ENCODE measurements at places on chromosomes 2 and 18.

DNA sequence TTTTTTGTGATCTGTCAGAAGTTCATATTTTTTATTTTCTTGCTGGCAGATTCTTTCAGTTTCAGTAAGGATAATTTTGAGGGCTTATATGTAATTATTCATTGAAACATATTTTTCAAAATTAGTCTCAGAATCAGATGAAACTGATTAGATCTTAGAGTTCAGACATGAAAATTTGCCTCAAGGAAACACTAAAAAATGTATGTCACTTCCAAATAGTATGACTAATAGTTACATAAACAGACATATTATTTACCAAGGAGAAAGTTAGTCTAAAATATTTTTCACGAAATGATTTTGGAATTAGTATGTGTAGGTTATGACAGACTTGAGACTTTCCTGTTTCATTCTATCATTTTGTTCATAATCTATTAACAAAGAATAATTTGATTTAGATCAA, 628.6 kb downstream of the CCDC85A start:
- no peak for DNase-seq

- DNase-seq, result no peak
These were observed 67.5 kb upstream of the SLC38A11 start for GRCh38 chr2:165022781-165023180.

DNA sequence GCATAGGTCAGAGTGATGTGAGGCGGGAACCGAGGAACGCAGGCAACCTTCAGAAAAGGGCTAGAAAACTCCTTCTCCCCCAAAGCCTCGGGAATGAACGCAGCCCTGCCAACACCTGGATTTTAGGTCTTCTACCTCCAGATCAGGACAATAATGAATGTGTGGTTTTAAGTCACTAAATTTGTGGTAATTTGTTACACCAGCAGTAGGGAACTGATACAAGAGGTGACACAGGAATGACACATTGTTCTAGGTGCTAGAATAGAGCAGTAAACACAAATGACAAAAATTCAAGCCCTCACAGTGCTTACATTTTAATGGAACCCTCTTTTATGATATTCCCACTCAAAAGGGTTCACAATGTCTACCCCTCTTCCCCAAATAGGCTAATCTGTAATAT, 39.2 kb upstream of the EML4 start:
- DNase-seq, result no peak

DNA sequence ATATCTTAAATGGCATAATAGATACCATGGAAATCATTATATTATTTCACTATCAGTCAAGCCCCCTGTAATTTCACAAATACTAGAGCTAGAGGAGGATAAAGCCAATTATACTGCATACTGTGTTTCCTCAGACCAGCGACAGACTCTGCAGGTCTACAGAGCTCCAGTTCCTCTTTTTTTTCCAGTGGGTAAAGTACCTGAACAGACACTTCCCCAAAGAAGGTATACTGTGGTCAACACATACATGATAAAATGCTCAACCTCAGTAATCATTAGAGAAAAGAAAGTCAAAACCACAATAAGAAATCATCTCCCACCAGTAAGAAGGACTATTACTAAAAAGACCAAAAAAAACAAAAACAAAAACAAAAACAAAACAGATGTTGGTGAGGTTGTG, 44.6 kb downstream of the SCN7A start:
- DNase-seq, result no peak

DNA sequence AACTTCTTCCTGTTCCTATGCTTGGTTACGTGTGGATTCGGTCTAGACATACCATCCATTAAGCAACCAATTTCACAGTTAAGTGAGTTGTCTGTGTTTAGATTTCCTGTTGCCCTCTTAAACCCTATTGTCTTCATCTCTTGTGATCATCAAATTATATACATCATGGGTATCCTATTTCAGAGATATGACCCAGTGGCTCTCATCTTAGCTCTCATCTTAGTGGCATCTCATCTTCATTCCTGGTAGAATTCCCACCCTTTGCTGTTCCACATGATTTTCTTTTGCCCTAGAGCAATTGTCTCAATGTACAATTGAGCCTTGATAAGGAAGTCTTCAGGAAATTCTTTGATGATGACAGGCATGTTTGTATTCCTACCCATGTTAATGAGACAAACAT, 29.4 kb upstream of the FN1 start:
- no peak for DNase-seq

DNA sequence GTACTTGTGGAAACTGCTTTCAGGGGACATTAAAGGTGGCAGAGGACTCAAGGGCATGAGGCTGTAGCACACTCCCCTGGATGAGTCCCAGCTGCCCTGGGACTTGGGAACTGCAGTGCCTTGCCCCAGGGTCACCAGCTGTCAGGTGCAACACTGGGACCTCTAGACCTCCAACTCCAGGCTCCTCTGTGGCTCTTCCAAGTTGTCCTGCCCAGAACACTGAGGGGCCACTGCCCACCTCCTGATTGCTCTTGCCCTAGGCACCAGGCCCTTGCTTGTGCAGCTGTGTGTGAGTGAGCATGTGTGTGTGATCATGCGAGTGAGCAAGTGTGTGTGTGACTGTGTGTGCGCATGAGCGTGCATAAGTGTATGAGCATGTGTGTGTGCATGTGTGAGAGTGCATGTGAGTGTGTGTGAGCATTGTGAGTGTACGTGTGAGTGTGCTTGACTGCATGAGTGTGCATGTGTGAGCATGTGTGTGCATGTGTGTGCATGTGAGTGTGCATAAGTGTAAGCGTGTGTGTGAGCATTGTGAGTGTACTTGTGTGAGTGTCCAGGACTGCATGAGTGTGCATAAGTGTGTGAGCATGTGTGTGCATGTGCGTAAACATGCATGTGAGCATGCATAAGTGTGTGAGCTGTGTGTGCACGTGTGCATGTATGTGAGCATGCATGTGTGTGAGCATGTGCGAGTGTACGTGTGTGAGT, 301.5 kb downstream of the NDUFA10 start:
- DNase-seq, result no peak

DNA sequence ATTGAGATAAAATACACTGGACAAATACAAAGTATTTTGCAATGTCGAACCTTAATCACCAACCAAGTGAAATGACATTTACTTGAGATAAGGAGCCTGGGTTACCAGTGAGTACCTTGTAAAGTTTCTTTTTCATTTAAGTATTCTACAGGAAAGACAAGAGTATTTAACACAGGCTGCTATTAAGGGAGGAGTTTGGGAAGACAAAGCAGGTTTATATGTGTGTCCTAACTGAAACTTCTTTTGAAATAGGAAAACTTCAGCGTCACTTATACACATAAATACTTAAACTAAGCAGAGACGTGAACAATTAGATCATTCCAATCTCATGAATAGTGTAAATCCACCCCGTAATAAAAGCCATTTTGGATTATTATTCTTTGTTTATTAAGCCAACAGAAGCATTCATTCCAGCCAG, 126.7 kb upstream of the CYP26B1 start:
- DNase-seq, result no peak

- no peak for DNase-seq
These were observed 182.9 kb downstream of the DYM start for GRCh38 chr18:49277395-49278036.

DNA sequence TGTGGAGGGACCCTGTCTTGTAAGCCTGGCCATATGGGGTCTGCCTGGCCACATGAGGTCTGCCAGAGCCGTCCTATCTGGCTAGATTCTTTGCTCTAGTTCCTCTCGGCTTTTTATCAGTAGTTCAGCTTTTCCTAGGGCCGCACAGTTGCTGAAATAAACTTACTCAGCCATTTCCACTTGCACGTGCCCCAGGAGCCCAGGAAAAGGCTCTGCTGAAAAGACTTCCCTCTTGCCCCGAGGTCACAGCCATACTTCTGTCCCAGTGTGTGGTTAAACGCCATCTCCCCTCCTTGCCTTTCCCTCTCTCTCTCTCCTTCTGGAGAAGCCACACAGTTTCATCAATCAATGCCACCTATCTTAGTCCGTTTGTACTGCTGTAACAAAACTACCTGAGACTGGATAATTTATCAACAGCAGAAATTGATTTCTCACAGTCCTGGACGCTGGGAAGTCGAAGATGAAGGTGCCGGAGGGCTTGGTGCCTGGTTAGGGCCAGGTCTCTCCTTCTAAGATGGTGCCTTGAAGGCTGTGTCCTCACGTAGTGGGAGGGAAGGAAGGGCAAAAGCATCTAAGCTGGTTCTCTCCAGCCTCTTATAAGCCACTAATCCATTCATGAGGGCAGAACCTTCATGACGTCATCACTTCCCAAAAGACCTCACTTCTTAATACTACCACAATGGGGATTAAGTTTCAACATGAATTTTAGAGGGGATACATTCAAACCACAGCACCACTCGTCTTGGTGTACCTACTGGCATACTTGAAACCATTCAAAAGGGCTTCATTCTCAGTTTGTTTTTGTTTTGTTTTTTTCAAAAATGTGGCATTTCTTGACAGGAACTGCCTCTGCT, 11.2 kb upstream of the GALM start:
- DNase-seq, result no peak

DNA sequence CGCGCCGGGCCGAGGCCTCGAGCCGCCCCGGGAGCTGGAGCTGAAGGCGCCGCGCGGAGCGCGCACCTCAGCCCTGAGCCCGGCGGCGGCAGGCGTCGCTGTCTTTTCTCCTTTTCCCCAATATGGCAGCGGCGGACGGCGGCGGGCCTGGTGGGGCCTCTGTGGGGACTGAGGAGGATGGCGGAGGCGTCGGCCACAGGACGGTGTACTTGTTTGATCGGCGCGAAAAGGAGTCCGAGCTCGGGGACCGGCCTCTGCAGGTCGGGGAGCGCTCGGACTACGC, 369 bp downstream of the SMCHD1 start:
- no peak for DNase-seq

DNA sequence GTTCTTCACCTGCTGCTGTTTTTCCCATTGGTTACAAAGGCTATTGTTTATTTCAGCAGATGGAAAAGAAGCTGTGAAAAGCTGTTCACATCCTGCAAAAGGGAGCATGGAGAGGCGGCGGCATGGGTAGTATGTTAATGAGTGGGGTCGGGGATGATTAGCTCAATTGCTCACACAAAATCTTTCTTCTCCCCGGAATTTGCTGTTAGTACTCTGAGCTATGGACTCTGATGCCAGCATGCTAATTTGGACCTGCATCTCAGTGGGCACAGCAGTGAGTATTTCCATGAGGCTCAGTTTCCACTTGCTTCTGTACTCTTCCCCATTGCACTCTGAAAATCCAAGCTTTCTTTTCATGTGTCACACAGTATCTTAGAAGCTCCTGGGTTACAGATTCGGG, 61.6 kb downstream of the DNER start:
- DNase-seq, result no peak

DNA sequence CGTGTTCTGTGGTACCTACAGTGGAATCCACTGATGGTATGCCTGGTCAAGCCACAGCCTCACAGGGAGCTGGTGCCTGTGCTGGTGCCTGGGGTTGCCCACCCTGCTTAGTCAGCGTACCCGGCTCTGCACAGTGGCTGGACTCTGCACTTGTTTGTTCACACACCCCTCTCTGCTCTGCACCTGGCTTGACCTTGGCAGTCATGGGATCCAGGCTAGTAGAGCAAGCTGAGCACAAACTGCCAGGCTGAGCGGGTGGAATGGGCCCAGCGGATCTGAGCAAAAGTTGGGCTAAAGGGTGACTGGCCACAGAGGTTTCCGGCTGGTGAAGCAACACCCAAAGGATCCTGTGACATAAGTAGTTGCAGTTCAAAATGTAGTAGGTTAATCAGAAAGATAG, 163.5 kb downstream of the CDH19 start:
- no peak for DNase-seq

GRCh38 chr2:113207021-113207420, 33.2 kb downstream of the PSD4 start:
- DNase-seq, result no peak

- DNase-seq, result no peak
These were observed 51.2 kb upstream of the LYPD6B start for GRCh38 chr2:148987286-148987685.

GRCh38 chr2:238702276-238703052, 145.4 kb upstream of the TWIST2 start:
- no peak for DNase-seq

DNA sequence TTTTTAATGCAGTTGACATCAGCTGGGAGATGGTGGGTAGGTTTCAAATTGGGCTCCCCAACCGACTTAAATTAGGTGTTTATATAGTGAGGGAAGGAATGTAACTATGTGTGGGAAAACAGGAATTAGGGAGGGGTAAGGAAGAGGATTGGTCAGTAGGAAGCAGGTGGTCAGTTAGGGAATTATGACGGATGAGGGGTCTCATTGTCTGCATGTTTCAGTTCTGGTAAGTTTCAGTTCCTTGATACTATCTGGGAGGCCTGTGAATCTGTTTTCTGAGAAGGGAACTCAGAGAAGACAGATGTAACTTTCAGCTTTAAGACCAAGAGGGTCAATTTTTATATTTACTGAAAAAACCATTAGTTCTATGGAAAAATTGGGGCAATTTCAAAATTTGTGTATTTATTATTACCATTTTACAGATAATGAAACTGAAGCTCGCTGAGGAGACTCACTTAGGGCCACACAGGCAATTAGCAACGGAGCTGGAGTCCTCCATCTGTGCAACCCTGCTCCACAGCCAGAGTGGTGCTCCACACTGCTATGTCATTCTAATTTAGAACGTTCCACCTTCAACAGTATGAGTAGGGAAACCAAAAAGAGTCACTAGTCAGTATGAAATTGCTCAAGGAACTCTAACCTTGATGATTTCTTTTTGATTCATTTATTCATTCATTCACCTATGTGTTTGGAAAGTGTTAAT, 36.0 kb upstream of the CCDC195 start:
- no peak for DNase-seq

DNA sequence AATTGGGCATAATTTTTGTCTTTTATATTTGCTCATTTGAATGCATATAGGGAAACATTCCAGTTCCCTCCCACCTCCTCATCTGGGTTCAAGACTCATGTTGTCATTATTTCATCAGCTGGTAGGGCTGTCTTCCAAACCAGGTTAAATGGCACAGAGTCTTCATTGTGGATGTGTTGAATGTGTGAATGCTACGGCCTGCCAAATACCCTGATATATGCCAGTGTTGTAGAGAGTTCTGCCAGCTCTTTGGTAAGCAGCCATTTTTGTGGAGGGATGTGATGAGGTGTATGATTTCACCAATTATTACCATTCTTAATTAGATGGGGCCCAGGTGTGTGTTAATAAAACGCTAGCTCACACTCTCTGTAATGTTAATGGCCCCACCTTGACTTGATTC, 121.7 kb downstream of the LYPD6B start:
- no peak for DNase-seq

All from CD4-positive, alpha-beta T cell treated with Interleukin-12 subunit alpha and Interleukin-12 subunit beta, for 1 hour (primary cell).